Upper lobe of left lung (tissue), 6 donors: ENCODE measurements at places on chromosomes 3 and 15. TPM values are rescaled to one million over a fixed set of nuclear protein-coding genes. Genes with fewer than 3 reads are reported as not detected.
A peak's percentile ranks its signal among the peaks of the same experiment; 100 is the strongest.

DNA sequence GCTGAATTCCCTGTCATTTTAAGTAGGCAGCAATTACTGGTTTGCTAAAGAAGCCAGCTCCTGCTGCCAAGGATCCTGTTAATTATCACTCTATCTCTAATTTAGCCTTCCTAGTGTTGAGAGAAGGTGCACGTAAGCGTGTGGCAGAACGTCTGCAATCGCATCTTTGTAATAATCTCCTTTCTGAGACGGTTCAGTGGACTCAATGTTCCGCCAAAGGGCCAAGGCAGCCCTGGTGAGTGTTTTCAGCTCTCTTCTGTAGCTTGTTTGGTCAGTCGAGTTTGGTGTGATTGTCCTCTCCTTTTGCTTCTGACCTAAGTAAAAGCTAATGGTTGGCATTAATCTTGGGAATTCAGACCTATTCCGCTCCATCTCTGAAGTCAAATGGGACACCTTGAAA lies 24.2 kb downstream of the MITF start:
- DNase-seq = no peak
- no peaks in the 10 kb centered on the region for H3K36me3 ChIP-seq
- no peak overlapping the region for H3K27ac ChIP-seq
- H3K4me3 ChIP-seq = no peak overlapping the region
- H3K4me1 ChIP-seq = peaks cover 7% of the 10 kb centered on the region

DNA sequence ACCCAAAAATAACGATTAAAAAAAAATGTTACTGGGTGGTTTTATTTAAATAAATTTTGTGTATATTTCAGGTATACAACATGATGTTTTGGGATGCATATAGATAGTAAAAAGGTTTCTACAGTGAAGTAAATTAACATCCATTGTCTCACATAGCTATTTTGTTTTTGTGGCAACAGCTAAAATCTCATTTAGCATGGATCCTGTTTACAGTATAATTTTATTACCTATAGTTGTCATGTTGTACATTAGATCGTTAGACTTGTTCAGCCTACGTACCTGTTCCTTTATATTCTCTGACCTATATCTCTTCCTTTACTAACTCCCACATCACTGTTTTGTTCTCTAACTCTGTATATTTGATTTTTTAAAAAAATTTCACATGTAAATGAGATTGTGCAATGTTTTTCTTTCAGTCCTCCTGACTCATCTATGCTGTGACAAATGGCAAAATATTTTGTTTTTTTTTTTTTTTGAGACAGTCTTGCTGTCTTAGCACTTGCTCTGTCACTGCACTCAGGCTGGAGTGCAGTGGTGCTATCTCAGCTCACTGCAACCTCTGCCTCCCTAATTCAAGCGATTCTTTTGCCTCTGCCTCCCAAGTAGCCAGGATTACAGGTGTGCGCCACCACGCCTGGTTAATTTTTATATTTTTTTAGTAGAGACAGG lies 45.6 kb downstream of the OIP5 start:
- H3K27me3 ChIP-seq = no peaks in the 10 kb centered on the region
- H3K4me1 ChIP-seq = peaks cover 24% of the 10 kb centered on the region
- no peak overlapping the region for H3K4me3 ChIP-seq
- H3K27ac ChIP-seq = no peak overlapping the region
- peaks cover 22% of the 10 kb centered on the region for H3K36me3 ChIP-seq
- DNase-seq = no peak

GRCh38 chr3:76308541-76308940 lies 523.2 kb upstream of the ZNF717 start:
- no peak overlapping the region for H3K4me3 ChIP-seq
- H3K4me1 ChIP-seq = no peaks in the 10 kb centered on the region
- no peak for DNase-seq
- H3K27ac ChIP-seq = no peak overlapping the region
- no peaks in the 10 kb centered on the region for H3K27me3 ChIP-seq

- no peaks in the 10 kb centered on the region for H3K27me3 ChIP-seq
- no peak for DNase-seq
- no peak overlapping the region for H3K4me3 ChIP-seq
- H3K27ac ChIP-seq = no peak overlapping the region
- no peaks in the 10 kb centered on the region for H3K4me1 ChIP-seq
Measured at GRCh38 chr3:34851137-34851536, 788.2 kb upstream of the ARPP21 start.

DNA sequence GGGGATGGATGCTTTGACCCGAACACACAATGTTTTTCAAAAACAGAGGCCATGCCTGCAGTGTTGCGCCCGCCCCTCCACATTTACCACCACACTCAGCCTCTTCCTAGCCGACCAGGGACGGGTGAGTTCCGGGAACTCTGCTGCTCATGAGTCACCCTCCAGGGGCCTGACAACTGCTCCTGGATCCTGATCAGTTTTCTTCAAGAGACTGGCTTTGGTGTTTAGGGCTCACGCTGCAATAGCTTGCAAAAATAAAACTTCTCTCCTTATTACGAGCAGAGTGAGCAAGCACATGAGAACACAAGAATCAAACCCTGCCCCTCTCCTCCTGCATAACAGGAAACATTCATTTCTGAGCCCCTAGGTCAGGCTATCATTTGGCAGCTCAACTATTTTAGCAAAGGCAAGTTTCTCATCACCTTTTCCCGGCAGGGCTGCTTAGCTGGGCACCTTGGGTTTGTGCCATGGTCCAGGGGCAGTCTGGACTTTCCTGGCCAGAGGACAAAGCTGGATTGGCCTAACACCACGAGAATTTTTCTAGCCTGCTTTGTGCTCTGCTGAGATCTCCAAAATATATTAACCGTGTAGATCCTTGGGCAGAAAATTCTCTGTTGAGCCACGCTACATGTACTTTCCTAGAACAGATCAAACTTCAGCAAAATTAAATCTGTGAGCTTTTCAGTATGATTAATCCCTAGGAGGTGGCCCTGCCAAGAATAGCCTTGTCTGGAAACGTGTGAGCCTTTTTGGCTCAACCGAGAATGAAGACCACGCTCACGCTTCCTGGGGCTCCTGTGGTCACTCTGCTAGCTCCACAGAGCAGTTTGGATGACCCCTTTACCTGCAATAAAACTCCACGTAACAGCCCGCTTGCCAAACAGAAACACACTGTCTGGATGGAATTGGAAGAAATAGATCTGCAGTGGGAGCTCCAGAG lies 52.7 kb upstream of the SPATA12 start:
- DNase-seq = no peak
- no peaks in the 10 kb centered on the region for H3K27me3 ChIP-seq
- peaks cover 7% of the 10 kb centered on the region for H3K4me1 ChIP-seq

DNA sequence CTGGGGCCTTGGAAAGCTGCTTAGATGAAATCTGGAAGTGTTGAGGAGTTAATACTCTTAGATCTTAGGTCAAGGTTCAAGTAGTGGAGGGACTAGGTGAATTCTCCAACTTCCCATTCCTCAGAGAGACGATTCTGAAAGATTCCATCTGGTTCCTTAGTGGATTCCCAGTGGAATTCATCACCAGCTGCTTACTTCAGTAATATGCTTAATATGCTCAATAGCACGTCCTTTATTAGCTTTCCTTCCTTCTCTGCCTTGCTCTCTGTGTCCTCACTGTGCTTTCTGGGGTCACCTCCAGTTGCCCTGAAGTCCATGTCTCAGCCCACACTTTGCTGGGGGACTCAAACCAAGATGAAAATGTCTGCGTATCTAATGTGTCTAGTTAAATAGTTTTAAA lies 31.0 kb downstream of the CEP63 start:
- H3K4me3 ChIP-seq = no peak overlapping the region
- no peak for DNase-seq
- no peak overlapping the region for H3K27ac ChIP-seq
- no peaks in the 10 kb centered on the region for H3K27me3 ChIP-seq
- H3K4me1 ChIP-seq = peaks cover 4% of the 10 kb centered on the region

DNA sequence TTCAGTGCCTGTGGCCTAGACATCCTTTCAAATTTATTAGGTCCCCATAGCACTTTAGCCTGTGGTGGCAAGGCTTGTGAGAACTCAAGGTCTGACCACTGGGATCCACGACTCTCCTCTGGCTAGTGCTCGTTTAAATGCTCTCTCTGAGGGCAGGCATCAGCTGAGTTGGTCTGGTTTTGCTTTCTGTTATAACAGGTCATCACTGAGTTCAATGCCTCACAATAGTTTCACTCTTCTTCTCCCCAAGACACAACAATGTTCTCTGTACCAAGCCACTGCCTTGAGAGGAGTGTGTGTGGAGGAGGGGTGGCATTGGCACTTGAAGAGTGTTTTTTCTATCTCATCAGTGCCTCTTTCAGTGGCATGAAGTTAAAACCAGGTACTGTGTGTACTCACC lies 7.6 kb downstream of the OR5K4 start:
- no peaks in the 10 kb centered on the region for H3K27me3 ChIP-seq
- no peak for DNase-seq
- no peak overlapping the region for H3K27ac ChIP-seq
- no peaks in the 10 kb centered on the region for H3K36me3 ChIP-seq
- no peaks in the 10 kb centered on the region for H3K4me1 ChIP-seq

- no peaks in the 10 kb centered on the region for H3K36me3 ChIP-seq
- DNase-seq = peak; percentile 91
Measured at GRCh38 chr3:120450600-120451271, at the start of gene FSTL1. Gene FSTL1, minus strand, starts transcription at chr3:120450992. Its CDS starts 246 bp downstream, at chr3:120450746.

DNA sequence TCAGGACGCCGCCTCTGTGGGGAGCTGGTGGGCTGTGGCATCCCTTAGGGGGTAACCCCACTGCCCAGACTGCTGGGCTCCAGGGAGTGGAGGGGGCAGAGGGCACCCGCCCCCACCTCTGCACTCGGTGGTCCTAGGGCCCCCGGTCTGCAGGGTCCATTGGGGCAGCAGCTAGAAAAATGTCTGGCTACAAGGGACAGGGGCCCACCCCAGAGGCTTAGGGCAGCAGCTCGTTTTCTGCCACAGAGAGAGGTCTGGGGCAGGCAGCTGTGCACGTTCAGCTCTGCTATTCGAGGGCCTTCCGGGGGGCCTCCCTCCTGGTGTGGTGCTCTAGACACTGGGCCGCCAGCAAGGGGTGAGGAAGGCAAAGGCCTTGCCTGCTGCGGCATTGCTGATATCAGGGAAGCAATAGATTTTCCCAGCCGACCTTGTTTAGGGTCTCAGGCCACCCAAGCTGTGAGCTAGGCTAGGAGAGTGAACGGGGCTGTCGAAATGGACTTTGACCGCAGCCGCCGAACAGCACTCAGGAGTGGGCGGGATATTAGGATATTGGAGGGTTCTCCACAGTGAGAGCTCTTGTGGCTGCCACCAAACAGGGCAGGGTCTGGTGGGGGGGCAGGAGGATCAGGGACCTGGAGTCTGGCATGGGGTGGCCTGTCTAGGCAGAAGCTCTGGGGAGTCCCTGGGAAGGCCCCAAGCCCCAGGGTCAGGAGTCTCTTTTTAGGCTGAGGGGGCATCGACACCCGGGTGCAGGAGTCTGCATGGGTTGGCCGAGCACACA lies 61.4 kb upstream of the KLF13 start:
- H3K36me3 ChIP-seq = no peaks in the 10 kb centered on the region

DNA sequence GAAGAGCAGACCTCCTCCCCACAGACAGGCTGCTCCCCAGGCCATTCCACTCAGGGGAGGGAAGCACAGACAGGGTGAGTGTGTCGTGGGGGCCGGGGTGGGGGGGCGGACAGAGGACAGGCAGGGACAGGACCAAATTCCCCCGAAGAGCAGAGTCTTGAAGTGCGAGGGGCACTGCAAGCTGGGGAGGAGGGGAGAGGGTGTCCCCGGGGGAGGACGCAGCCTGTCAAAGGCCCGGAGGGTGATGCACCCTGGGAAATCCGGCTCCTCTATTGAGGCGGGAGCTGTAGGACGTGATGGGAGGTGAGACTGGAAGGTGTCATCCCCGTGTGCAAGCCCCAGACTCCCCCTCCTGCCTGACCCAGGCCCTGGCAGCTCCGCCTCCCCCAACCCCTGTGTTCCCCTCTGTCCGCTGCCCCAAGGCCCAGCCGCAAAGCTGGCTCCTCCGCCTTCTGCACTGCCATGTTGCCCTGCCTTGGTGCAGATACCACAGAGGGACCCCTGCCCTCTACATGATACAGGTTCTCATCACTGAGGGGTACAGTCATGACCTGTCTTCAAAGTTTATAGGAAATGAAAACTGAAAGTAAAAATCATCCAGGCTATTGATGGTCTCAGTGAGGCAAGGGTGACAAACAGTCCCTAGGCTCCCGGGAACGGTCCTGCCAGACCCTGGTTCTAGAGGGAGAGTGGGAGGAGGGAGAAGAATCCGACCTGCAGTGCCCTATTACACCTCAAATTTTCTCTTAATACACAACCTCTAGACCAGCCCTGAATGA lies 76.3 kb upstream of the IQSEC1 start:
- H3K27ac ChIP-seq = no peak overlapping the region
- no peak for DNase-seq
- H3K4me3 ChIP-seq = no peak overlapping the region
- no peaks in the 10 kb centered on the region for H3K27me3 ChIP-seq
- H3K4me1 ChIP-seq = no peaks in the 10 kb centered on the region
- no peaks in the 10 kb centered on the region for H3K36me3 ChIP-seq

GRCh38 chr3:15330031-15330596 lies 2.3 kb downstream of the SH3BP5 start:
- peak overlapping the region; percentile 77 for H3K4me3 ChIP-seq
- H3K36me3 ChIP-seq = no peaks in the 10 kb centered on the region
- no peak for DNase-seq
- H3K27ac ChIP-seq = peak overlapping the region; percentile 41
- no peaks in the 10 kb centered on the region for H3K27me3 ChIP-seq

- no peaks in the 10 kb centered on the region for H3K27me3 ChIP-seq
- no peak for DNase-seq
- H3K27ac ChIP-seq = no peak overlapping the region
- H3K36me3 ChIP-seq = no peaks in the 10 kb centered on the region
Measured at GRCh38 chr15:73948982-73949381, 22.7 kb downstream of the LOXL1 start.

- H3K27me3 ChIP-seq = no peaks in the 10 kb centered on the region
- no peaks in the 10 kb centered on the region for H3K36me3 ChIP-seq
- DNase-seq = no peak
- no peak overlapping the region for H3K27ac ChIP-seq
- H3K4me1 ChIP-seq = peaks cover 17% of the 10 kb centered on the region
Measured at GRCh38 chr3:138688871-138689299, 80.3 kb downstream of the FAIM start.

DNA sequence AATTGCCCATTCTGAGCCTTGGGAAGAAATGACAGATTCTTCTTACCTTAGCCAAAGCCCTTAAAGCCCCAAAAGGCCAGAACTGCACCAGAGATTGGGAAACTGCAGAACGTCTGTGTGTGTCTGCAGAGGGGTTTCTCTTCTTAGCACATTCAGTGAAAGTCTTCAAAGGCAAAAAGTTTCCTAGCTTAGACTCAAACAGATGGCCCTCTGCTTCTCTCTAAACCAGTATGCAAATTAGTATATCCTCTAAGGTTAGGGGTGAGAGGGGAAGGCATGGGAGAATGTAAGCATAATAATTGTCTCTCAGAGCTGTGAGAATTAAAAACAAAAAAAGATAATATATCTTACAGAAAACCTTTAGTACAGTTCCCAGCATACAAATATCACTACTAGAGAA lies 334.0 kb upstream of the MCTP2 start:
- H3K27me3 ChIP-seq = no peaks in the 10 kb centered on the region
- H3K36me3 ChIP-seq = no peaks in the 10 kb centered on the region
- H3K4me3 ChIP-seq = no peak overlapping the region

GRCh38 chr3:132563420-132564069 lies 33.5 kb upstream of the ACKR4 start:
- H3K4me3 ChIP-seq = no peak overlapping the region
- H3K4me1 ChIP-seq = no peaks in the 10 kb centered on the region
- no peaks in the 10 kb centered on the region for H3K36me3 ChIP-seq

ANKRD63 gene
- total RNA-seq = not detected

ABCF3 gene
- 184 TPM for total RNA-seq

CPNE9 gene
- not detected for total RNA-seq

UROC1 gene
- not detected for total RNA-seq

CLDN1 gene
- 26.8 TPM for total RNA-seq

AADAC gene
- 3.5 TPM for total RNA-seq

PSMA4 gene
- total RNA-seq = 120 TPM

CRYBG3 gene
- total RNA-seq = 32.7 TPM

CCR3 gene
- total RNA-seq = not detected

PRTG gene
- total RNA-seq = 9.9 TPM

ATP11B gene
- total RNA-seq = 59.0 TPM

DAZL gene
- total RNA-seq = not detected
